Fibroblast of villous mesenchyme (primary cell): ENCODE measurements at places on chromosomes 13 and 19. TPM values are rescaled to one million over a fixed set of nuclear protein-coding genes. Genes with fewer than 3 reads are reported as not detected.

DNA sequence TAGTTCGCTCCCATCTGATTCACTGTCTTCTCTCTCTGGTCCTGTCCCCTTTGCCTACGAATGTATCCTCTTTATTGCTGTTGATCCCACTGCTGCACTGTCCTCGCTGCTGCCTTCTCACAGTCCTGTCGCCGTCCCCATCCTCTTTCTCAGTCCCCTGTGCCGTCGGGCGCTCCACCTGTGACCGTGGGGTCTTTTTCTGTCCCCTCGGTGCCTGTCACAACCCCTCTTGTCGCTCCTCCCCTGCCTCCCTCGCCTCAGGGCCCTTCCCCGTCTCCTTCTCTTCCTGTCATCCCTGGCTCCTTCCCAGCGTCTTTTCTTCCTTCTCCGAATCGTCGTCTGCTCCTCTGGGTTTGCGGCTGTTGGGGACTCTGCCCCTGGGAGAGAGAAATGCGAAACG lies 32.3 kb downstream of the SYT3 start:
- no peak for DNase-seq

DNA sequence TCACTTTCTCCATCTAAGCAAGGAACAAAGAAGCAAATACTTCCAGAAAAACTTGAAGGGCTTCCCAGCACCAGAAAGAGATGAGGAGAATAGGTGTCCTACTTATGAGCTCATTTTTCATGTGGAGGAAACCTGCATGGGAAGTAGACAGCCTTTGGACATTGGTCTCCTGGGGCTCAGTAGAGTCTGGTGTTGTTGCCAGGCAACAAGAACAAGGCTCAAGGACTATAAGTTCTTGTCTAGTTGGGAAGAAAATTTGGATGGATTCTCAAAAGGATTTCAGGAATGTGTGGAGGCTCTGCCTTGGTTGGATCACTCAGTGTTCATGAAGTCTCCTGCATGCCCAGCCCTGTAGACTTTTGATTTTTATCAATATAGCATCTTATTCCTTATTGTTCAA lies 84.5 kb downstream of the MBNL2 start:
- DNase-seq = peak; percentile 14

- DNase-seq = no peak
Observed at GRCh38 chr19:30402436-30403202, 30.4 kb downstream of the ZNF536 start.

Gene MCF2L
- total RNA-seq = under 0.01 TPM in 1 of 2 replicates, not detected in the other

GRCh38 chr19:8361921-8362793 lies 1.8 kb upstream of the ANGPTL4 start:
- peak; percentile 99 for DNase-seq

Gene PDS5B
- total RNA-seq = 29.3 and 44.9 TPM in 2 replicates

GRCh38 chr13:47190696-47191305 lies 293.9 kb upstream of the HTR2A start:
- no peak for DNase-seq

Gene ZNF723
- total RNA-seq = not detected in 2 replicates

DNA sequence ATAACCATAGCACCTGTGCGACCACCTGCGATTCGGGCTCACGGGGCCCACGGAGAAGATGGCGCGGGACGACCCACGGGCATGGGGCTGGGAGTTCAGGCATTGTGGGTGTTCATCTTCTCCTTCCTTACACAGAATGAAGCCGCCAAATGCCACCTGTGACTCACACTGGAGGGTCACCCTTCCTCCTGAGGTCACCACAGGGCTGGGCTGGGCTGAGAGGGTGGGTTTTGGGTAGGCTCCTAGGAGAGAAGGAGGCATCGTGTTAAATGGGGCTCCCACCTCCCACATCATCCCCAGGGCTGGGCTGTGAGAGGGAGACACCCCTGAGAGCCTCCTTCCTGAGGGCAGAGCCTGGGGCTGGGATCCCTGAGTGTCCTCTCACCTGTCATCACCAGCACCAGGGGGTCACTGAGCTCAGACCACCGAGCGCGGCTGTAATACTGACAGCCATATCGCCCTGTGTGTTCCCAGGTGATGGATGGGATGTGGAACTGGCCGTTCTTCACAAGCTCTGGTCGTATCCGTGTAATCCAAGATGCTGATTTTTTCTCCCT lies 1.4 kb downstream of the LILRB2 start:
- no peak for DNase-seq

- no peak for DNase-seq
Observed at GRCh38 chr13:32905864-32906180, 110.4 kb upstream of the KL start.

Gene SCGB2B2
- total RNA-seq = under 0.01 TPM in 2 replicates

DNA sequence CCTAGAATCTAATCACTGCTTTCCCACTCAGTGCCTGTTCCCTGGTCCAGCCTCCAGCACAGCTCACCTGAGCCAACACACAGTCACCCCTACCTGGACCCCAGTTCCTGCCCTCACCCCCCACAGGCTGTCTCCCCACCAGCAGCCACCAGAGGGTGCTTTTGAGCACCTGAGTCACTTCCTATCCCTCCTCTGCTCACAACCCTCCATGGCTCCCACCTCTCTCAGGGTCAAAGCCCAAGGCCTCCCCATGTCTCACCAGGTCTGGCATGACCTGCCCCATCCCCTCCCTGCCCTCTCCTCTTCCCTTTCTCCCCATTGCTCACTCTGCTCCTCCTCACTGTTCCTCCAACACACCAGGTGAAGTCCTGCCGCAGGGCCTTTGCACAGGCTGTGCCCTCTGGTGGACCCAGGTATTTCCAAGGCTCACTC lies 7.1 kb upstream of the DPP9 start:
- DNase-seq = no peak

DNA sequence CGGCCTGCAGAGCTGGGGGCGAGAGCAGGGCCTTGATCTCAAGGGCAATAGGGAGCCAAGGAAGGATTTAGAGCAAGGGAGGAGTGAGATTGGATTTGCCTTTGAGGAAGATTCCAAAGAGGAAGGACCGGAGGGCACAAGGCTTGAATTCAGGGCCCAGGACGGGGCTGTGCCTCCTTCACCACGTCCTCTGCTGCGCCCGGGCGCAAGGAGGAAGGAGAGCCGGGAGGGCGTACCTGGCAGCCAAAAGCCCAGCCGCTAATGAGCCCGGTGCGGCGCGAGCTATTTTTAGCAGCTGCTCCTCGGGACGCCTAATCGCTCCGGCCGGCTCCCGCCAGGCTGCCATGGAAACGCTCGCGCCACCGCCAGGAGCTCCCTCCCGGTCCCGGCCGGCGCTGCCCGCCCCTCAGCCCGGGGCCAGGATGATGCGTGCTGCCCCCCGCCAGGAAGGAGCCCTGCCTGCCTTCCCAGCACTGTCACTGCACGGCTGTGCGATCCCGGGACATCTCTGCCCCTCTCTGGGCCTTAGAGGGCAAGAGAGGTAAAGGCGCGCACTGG lies 31.3 kb downstream of the TINCR start:
- peak; percentile 17 for DNase-seq

Gene PIH1D1
- 91.1 and 107 TPM in 2 replicates for total RNA-seq

DNA sequence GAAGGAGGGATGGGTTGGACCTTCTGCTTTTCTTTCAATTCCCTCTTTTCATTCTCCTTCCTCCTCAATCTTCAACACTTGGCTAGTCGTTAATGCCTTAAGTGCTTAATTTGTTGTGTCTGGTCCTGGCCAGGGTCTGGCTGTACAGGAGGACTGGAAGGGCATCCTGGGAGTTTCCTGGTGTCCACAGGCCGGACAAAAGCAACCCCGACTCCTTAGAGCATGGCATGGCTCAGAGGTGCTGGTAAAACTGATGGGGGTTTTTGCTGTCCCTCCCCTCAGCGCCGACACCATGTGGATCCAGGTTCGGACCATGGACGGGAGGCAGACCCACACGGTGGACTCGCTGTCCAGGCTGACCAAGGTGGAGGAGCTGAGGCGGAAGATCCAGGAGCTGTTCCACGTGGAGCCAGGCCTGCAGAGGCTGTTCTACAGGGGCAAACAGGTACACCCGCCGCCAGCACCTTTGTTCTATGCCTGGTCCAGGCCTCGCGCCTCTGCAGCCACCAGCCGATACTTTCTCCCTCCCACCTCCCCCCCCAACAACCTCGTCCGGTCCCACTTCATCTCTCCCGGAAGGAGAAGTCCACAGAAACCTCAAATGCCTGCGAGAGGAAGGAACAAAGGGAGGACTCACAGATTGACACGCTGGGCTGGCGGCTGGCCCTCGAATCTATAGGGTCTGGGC lies 1.4 kb downstream of the UHRF1 start:
- DNase-seq = peak; percentile 31

- DNase-seq = no peak
Observed at GRCh38 chr13:39250440-39250839, 212.2 kb downstream of the NHLRC3 start.

- no peak for DNase-seq
Observed at GRCh38 chr19:17281391-17282304, at the start of gene ANKLE1. Gene ANKLE1, plus strand, starts transcription at chr19:17281901. Its CDS starts 20 bp downstream, at chr19:17281921.

DNA sequence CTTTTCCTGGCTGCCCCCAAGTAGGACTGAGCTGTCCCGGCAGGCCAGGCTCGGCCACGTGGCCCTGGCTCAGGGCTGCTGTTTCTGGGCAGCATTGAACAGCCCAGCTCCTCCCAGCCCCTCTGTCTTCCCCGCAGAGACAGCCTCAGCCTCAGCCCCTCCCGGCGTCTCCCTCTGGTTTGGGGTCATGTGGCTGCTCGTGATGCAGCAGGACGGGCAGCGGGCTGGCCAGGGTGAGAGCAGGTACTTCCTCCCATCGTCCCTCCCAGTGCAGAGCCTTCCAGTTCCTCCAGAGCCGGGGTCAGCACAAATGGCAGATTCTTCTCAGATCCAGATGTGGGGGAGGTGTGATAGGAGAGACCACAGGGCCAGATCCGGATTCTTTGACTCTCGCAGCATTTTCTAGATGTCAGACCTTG lies 114.6 kb downstream of the KDM4B start:
- peak; percentile 79 for DNase-seq

Gene PRX
- total RNA-seq = 0.86 and 1.9 TPM in 2 replicates

GRCh38 chr19:44603201-44603945 lies 10.0 kb upstream of the IGSF23 start:
- DNase-seq = peak; percentile 90

DNA sequence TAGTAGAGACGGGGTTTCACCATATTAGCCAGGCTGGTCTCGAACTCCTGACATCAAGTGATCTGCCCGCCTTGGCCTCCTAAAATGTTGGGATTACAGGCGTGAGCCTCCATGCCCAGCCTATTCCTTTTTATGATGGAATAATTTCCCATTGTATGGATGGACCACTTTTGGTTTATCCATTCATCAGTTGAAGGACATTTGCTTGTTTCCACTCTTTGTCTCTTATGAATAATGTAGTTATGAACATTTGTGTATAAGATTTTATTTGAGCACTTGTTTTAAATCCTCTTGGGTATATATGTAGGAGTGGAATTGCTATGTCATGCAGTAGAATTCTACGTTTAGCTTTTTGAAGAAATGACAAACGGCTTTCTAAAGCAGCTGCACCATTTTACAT lies 23.3 kb downstream of the FBXO27 start:
- DNase-seq = no peak

DNA sequence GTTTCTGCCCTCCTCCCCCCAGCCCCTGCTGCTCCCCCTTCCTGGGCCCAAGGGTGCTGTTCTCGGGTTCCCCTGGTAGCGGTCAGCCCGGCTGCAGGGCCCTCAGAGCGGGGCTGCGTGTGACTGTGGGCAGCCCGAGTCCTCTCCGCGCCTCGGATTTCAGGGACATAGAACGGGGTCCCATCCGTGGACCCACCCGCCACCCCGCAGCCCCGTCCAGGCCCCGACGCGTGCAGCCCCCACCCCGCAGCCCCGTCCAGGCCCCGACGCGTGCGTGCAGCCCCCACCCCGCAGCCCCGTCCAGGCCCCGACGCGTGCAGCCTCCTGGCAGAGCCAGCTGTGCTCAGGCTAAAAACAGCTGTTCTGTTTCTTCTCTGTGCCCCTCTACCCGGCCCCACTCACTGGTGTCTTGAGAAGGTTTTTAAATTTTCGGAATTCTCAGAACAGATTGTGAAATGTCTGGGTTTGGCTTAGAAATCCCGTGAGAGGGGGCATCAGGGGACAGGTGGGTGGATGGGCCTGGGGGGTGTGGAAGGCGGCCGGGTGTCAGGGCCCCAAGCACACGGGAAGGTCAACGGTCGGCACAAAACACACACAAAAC lies 5.5 kb upstream of the PRTN3 start:
- peak; percentile 52 for DNase-seq

GRCh38 chr19:52248241-52248640 lies 21.1 kb upstream of the ZNF766 start:
- DNase-seq = peak; percentile 60

DNA sequence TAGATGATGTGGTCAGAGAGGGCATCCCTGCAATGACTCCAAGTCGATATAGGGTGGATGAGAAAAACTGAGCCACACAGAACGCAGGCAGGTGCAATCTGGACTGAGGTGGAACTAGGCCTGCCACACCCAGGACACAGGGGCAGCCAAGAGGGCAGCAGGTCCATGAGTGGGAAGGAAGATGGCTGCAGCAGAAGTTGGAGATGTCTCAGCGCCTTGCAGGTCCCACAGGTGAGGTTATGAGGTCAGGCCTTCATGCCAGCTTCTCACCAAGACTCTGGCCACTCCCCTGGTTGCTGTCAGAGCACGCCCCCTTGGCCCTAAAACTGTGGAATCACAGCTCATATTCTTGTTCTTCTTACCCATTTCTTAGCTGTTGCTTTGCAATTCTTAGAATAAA lies 147.7 kb upstream of the VSTM2B start:
- DNase-seq = no peak

Gene CPAMD8
- 0.43 and 0.64 TPM in 2 replicates for total RNA-seq
